ENCODE measurements at places on chromosomes 13 and 19. TPM values are rescaled to one million over a fixed set of nuclear protein-coding genes. Genes with fewer than 3 reads are reported as not detected.

AMER2 gene
- not detected for total RNA-seq

CEACAM7 gene
- not detected for total RNA-seq

SIGLEC5 gene
- total RNA-seq: 0.84 TPM

RNF225 gene
- 0.49 TPM for total RNA-seq

PALM gene
- not detected for total RNA-seq

CYP2A7 gene
- not detected for total RNA-seq

KLC3 gene
- total RNA-seq: not detected
